Adrenal gland (tissue), 19 donors: ENCODE measurements at places on chromosomes 11 and 22.

DNA sequence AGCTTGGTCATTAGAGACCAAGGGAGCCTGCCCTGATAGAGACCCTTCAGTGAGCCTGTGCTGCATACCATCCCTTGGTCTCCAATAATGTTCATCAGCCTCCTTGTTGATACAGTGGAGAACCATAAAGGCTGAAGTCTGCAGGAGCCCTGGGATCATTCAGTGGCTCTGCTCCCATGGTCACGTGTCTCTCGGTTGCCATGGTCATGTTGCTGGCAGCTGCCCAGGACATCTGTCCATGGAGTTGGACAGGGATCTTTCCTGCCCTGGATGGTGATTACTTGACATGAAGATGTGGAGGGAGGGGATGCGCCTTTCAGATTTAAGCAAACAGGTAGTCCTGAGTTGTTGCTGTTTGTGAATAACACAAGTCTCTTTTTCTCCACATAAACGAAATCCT is 38.2 kb downstream of the CYB5R2 start:
- H3K27me3 ChIP-seq = no peaks in the 10 kb centered on the region
- no peak overlapping the region for H3K4me3 ChIP-seq
- H3K4me1 ChIP-seq = no peaks in the 10 kb centered on the region
- DNase-seq = no peak
- H3K36me3 ChIP-seq = no peaks in the 10 kb centered on the region
- H3K27ac ChIP-seq = no peak overlapping the region

DNA sequence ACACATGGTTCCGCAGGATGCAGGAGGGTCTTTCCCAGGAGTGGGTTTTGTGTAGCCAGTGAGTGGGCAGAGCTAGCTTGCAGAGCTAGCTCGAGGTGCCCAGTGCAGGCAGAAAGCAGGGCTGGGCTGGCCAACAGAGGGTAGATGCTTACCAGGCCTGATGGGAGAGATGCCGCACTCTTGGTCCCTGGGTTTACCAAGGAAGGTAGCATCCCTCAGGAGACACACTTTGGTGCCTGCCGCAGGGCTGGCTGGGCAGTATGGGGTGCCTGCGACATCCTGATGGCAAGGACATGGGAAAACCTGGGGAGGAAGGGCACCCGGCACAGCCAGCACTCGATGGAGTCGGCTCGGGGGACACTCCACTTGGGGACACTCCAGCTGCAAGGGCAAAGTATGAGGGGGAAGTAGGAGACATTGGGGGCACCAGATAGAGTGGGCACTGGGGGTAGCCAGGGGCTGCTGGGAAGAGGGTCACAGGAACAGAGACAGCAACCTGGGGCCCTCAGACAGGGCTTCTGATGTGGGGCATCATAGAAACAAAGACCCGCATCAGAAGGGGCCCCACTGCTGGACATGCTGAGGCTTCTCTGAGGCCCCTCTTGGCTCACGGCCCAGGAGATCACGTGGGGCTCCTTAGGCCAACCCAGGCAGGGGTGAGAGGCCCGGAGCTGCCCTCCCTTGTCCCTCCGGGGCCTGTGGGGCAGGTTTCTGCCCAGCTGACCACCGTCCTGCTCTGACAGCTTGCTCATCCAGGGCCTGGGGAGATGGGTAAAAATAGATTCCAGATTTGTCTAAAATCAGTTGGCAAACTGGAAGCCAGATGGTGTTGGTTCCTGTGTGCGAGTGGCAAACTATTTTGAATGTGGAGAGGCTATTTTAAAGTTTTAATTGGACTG is 89.8 kb downstream of the MORC2 start:
- H3K27ac ChIP-seq = no peak overlapping the region
- DNase-seq = no peak
- no peaks in the 10 kb centered on the region for H3K27me3 ChIP-seq
- peaks cover 51% of the 10 kb centered on the region for H3K4me1 ChIP-seq
- no peaks in the 10 kb centered on the region for H3K36me3 ChIP-seq
- no peak overlapping the region for H3K4me3 ChIP-seq

GRCh38 chr22:16963189-16963945 is 44.7 kb downstream of the GAB4 start:
- no peaks in the 10 kb centered on the region for H3K27me3 ChIP-seq
- DNase-seq = no peak
- H3K4me3 ChIP-seq = no peak overlapping the region
- H3K36me3 ChIP-seq = no peaks in the 10 kb centered on the region
- no peaks in the 10 kb centered on the region for H3K4me1 ChIP-seq

- no peak overlapping the region for H3K27ac ChIP-seq
- H3K4me3 ChIP-seq = no peak overlapping the region
- H3K4me1 ChIP-seq = no peaks in the 10 kb centered on the region
- no peaks in the 10 kb centered on the region for H3K36me3 ChIP-seq
These were observed 17.2 kb downstream of the CD6 start for GRCh38 chr11:60988658-60989057.

DNA sequence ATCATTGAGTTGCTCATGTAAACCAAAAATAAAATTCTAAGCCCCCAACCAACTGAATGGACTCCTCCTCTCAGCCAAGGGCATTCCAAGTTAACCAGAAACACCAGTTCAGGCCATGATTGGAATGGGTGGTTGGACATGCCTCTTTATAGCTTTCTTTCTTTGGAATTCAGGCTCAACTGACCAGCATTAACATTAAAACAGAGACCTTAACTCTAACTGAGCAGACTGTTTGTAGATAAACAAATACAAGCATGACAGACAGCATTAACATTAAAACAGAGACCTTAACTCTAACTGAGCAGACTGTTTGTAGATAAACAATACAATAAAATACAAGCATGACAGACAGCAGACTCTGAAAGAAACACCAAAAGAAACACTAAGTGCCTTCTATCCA is 278.2 kb downstream of the DLG2 start:
- no peak overlapping the region for H3K27ac ChIP-seq
- H3K27me3 ChIP-seq = no peaks in the 10 kb centered on the region
- DNase-seq = no peak
- H3K4me1 ChIP-seq = no peaks in the 10 kb centered on the region
- H3K36me3 ChIP-seq = no peaks in the 10 kb centered on the region

DNA sequence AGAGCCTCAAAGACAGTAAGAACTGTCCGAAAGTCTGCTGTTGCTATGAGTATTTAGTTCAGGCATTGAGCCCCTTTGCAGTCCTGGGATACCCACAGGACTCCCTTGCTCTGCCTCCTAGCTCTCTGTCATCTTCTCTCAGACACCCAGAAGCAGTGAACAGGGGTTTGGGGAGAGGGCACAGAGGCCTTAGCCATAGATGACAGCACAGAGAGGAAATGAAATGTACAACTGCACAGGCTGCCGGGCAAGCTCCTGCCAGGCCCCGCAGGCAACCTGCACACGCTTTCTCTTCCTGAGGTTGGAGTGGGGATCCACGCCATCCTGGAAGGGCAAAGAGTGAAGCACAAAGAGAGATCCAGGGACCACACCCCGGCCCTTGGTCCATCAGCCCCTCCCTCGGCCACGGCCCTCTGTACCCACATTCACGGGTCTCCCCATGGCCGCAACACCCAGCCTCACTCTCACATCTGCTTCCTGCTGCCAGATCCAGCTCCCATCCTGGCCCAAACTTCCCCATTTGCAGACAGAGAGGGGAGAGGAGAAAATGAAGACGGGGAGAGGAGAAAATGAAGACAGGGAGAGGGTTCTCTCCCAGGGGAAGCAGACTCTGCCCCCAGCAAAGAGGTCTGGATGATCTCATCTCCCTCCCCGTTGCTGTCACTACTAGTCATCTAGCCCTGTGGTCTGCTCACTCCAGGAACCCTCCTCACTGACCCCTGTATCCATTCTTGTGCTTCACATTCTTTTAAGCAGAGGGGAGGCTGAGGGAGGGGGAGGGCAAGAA is 40.7 kb downstream of the CD6 start:
- H3K27me3 ChIP-seq = peaks cover 12% of the 10 kb centered on the region
- no peak overlapping the region for H3K27ac ChIP-seq
- H3K36me3 ChIP-seq = no peaks in the 10 kb centered on the region
- H3K4me1 ChIP-seq = peaks cover 7% of the 10 kb centered on the region
- H3K4me3 ChIP-seq = no peak overlapping the region

- H3K4me3 ChIP-seq = no peak overlapping the region
- no peaks in the 10 kb centered on the region for H3K36me3 ChIP-seq
- no peak overlapping the region for H3K27ac ChIP-seq
- H3K27me3 ChIP-seq = no peaks in the 10 kb centered on the region
These were observed 2.8 kb downstream of the RIC8A start for GRCh38 chr11:210122-210802.
